ENCODE measurements at places on chromosomes 5 and 9.
A peak's percentile ranks its signal among the peaks of the same experiment; 100 is the strongest.

- DNase-seq: no peak
These were observed 1.4 kb upstream of the CSNK1A1 start for GRCh38 chr5:149552553-149553160.

DNA sequence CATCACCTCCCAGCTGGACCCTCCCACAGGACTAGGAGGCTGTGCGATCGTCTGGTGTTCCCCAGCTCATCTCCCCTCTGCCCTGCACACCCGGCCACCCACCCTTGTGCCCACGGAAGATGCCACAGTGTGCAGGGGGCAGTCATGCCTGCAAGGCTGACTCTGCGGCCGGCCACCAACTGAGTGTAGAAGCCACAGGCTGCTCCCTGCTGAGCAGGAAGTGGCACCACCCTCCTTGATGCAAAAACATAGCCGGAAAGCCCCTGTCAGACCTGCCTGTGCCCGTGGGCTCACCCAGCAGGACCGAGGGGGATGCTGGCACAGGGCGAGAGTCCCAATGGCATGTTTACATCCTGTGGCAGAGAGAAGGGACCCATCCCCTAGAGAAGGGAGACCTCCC is 40.3 kb upstream of the SLC12A7 start:
- no peak for DNase-seq

DNA sequence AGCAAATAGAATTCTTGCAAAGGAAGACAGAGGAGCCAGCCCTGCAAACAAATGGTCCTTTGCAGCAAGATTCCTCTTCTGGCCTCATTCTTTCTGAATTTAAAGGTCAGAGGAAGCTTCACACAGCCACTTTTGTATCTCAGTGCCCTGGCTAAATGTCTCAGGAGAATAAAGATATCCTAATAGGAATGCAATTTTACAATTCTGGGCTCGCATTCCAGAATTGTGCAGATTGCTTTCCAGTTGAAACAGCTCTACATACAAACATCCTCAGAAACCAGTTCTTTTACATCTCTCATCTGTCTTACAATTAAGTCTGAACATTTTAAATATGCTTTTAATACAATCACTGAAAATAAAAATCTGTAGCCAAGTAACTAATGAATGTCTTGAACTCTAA is 14.6 kb upstream of the ACOT12 start:
- DNase-seq: no peak

DNA sequence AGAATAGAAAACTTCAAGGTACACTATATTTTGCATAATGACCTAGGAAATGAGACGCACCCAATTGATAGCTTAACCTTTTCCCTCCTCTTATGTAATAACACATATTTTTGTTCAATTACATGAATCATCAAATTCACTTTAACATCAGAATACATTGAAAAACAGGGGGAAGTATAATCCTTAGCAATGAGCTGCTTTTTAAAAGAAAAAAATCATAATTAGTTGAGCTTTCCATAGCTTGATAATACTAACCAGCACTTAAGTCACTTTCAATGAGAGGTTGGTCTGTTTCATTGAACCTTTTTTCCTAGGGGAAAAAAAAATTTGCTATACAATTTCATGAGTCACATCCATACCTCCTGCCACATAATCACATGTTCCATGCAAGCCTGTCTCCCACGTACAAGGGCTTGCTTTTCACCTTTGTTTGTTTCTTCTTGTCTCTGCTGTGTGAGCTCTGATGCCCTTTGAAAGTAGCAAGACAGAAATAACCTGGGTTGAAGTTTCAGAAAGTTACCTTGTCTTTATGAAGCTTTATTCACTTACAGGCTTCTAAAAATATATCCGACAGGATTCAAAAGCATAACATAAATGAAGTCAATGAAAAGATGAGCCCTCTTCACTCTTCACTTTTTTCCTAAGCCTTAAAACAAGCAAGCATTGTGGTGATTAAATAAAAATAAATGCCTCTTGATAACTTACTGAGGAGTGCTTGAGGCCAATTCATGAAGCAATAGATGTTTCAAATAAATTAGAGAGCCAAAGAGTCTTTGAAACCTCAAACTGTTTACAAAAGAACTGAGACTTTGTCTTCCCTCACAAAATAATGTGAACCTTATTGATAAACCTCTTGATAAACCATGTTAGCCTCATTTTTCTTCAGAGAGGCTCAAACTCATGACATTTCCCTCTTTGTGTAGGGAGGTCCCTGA is 108.5 kb downstream of the FEM1C start:
- no peak for DNase-seq

DNA sequence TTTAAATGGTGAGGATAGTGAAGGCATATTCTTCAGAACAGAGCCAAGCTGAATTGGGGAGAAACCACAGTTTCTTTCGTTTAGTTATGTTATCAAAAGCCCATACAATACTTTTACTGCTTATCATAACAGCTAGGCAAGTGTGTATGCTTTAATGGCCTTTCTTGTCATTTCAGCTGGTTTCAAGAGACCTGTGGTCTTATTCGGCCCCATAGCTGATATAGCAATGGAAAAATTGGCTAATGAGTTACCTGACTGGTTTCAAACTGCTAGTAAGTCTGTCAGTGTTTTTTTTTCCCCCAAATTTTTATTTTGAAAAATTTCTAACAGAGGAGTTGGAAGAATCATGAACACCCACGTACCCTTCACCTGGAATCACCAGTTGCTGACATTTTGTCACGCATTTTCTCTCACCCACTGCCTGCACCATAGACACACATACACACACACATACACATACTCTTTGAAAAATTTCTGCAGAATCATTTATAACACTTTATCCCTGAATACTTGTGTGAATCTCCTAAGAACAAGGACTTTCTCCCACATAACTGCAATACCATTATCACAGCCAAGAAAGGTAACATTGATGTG is 63.7 kb downstream of the TJP2 start:
- DNase-seq: no peak

DNA sequence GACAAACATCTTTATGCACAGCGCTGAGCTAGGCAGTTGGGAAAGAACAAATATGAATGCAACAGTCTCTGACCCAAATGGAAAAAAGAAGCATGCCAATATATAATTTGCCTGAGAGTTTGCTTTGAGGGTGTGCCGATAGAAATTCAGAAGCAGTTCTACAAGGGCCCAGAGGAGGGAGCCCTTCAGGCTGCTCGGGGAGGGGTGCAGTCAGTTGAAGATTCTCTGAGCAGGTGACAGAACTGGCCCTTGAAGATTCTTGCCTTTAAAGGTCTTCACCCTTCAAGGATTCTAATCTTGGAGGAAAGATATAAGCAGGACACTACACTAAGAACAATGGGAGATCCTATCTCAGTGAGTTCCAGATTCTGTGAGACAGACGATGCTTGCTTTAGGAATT is 3.7 kb upstream of the PAPPA start:
- DNase-seq: no peak

DNA sequence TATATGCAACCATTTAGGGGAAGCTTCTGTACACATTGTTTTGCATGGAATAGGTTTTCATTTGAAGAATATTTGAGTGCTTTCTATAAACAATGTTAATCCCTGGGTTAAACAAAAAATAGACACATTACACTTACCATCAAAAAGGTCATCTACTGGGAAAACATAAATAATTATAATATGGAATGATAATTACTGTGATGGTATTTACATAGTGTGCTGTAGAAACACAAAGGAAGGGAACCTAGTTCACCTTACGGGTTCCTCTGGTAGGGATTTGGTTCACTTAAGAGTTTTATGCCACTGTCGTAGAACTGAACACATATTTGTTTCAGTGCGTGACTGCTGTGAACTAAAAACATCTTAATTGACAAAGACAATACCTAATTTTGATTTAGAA is 44.9 kb downstream of the SLC44A1 start:
- no peak for DNase-seq

GRCh38 chr9:134638502-134639090 is 3.0 kb upstream of the COL5A1 start:
- no peak for DNase-seq

DNA sequence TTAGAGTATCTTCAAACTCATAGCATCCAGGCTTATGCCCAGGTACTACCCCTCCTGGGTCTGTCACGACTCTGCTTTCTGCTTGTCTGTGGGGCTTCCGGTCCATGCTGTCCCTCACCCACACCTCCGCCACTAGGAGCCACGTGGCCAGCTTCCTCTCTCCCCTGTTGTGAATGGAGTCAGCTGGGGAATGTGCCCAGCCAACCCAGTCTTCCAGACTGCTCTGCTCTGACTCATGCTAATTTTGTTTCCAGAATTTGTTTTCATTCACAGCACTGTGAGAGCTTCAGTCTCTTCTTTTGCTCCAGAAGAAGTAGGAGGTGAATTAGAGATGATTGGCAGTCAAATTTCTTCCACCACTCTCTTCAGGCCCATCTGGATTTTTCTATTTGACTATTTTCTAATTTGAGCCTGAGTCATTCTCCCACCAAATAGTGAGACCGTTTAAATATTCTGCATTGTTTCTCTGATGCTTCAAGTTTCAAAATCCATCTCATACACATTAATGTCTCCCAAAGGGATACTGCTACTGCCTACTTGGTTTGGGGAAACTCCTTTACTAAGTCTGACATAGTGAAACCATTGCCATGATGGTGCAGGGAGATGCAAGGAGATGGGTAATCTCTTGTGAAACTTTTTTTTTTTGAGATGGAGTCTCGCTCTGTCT is 424.1 kb upstream of the KIF2A start:
- DNase-seq: no peak

DNA sequence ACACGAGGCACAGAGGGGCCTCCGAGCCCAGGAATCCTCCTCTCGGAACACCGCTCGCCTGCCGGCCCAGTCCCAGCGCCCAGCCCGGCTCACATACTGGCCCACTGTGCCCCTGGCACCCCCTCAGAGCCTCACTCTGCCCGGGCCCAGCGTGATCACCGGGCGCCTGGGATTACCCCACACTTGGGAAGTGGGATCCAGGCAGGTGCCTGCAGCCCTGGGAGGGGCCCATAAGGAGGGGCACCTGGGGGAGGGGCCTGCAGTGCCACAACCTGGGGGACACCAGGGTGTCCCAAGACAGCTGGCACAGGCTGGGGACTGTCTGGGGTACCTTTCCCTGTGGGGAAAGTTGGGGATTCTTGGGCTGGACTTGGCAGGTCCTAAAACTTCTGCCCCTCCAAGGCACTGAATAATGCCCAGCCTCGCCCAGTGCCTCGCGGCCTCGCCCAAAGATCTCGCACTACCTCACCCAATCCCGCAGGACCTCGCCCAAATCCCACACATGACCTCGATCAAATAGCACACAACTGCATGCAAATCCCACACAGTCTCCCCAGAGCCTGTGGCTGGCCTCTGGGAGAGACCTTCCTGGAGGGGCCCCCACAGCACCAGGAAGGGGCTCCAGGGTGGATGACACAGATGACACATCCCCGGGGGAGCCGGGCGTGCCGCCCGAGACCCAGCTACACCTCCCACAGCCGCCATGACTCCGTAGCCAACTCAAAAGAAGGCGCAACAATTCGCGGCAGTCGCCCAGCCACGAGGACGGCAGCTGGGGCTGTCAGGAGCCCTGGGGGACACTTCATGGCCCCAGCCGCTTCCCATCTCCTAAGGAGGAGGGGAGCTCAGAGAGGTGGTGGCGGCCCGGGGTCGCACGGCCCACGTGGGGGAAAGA is 13.7 kb downstream of the NOTCH1 start:
- no peak for DNase-seq

- peak; percentile 10 for DNase-seq
These were observed 218.3 kb upstream of the GLRA1 start for GRCh38 chr5:152142840-152143469.

DNA sequence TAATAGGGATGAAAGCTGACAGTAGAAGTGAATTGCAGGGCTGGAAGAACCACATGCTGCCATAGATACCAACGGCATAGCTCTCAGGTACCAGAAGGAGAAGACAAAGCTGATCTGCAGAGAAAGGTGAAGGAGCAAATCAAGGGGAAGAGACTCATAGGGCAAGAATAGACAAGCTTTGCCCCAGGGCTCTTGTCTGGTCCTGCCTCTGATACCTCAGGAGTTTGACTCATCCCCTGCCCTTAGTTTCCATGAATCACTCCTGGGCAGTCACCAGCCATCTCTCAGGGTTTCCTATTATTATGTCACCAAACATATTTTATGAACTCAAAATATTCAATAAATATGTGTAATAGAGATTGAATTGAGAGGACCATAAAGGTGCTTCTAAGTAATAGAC is 800.9 kb downstream of the DNAH5 start:
- no peak for DNase-seq

- DNase-seq: no peak
These were observed 322.6 kb downstream of the FBXL17 start for GRCh38 chr5:108059334-108059733.

DNA sequence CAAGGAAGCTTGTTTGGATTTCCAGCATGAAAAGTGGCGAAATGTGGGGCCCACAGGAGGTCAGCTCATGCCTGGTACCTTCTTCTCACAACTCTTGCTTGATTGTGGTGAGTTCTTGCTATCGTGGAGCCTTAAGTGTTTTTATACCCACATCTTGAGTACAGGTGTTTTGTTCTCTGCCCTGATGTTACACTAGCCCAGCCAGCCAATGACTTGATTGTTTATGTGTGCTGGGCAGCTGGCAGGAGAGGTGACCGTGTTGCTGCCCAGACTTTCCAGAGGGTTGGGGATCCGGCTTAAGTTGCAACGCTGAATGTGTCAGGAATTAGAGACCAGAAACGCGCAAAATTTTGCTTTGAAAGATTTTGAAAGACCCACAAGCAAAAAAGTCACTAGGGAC is 24.0 kb upstream of the TPPP start:
- DNase-seq: no peak

- DNase-seq: no peak
These were observed 191.2 kb downstream of the DAB2IP start for GRCh38 chr9:121842612-121842978.

- no peak for DNase-seq
These were observed 104.5 kb downstream of the NSG2 start for GRCh38 chr5:174149989-174150388.

DNA sequence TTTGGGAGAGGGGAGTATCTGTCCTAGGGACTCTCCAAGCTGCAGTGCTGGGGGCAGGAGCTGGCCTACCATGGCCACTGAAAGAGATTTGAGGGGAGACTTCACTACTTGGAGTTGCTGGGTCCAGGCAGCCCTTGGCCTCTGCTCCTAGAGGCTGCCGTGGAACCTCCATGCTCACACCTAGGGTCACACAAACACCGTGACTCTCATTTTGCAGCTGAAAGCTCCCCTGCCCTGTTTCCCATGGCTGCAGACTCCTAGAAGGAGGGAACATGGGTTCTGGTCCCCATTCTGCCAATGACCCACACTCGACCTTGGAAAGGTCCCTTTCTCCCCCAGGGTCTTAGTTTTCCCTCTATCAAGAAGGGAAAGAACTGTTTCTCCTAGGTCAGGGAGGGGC is 147.1 kb upstream of the PPP1R26 start:
- DNase-seq: no peak

- DNase-seq: no peak
These were observed 32.2 kb upstream of the MCTP1 start for GRCh38 chr5:95317085-95317484.

- no peak for DNase-seq
These were observed 29.2 kb upstream of the SYK start for GRCh38 chr9:90772386-90772785.

GRCh38 chr9:12720551-12720950 is 27.4 kb downstream of the TYRP1 start:
- DNase-seq: no peak

DNA sequence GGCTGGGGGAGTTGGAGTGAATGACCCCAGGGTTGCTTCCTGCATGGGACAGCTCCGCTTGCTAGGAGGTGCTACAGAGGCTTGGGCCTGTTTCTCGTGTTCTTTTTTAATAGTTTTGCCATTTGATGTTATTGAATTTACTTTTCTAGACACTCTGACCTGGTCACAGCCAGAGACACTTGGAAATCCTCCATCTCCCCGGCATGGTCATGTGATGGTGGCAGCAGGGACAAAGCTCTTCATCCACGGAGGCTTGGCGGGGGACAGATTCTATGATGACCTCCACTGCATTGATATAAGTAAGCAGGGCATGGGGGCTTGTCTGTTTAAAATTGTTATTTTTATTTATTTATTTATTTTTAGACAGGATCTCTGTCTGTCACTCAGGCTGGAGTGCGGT is 13.4 kb downstream of the HSPA5 start:
- no peak for DNase-seq
